ENCODE measurements at places on chromosomes 7 and 10.

DNA sequence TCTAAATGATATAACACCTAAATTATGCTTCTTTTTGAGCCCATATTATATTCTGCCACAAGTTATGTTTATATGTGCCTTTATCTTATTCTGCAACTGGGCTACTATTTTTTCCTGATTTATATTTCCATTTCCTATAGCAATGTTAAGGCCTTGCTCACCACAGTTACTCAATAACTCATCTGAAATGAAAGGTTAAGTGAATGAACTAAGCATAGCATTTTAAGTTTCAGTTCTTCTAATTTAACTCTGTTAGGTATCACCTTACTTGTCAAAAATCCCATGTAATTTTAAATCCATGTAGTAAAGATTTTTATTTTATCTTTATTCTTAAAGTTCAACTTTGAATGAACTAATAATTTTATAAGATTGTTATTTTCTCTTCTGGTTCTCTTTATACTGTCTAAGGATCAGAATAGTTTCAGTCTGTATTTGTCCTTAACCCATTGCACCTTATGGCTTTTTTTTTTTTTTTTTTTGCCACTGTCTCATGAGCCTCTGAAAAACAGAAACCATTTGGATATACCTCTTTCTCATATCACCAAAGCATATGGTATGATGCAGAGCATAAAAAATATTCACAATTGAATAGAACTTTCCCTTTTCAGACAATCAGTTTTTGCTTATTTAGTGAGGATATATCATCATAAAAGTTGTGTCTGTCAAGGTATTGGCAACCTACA, 301.8 kb upstream of the ZWINT start:
- DNase-seq = no peak

DNA sequence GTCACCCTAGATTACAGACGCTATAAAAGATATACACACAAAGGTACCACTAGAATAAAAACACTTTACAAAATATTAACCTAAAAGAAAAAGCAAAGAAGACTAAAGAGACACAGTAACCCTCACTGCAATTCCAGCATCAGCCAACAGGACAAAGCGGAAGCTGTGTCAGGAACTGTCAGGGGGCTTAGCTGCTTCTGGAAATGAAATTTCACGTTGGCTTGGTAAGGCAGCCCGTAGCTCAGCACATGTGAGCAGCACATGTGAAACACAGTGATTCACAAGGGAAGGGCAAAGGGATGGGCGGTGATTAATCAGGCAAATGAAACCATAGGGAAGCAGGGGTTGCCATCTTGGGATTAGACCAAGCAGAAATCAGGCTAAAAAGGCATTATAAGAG, 195.4 kb downstream of the MGMT start:
- DNase-seq = no peak

GRCh38 chr7:128209229-128210035, 31.6 kb upstream of the LEP start:
- peak; percentile 36 for DNase-seq

DNA sequence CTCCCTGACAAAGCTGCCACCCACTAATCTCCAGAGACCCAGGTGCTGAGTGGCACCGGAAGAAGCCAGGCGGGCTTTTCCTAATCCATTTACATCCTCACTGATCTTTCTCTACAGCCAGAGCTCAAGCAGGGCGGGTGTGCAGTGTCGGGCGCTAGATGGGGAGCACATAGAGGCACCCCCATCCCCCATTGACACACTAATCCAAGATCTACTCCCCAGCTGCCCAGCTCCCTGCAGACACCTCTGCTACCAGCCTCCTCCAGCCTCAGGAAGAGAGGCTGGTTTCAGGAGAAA, 22.2 kb downstream of the FRMPD2 start:
- no peak for DNase-seq

DNA sequence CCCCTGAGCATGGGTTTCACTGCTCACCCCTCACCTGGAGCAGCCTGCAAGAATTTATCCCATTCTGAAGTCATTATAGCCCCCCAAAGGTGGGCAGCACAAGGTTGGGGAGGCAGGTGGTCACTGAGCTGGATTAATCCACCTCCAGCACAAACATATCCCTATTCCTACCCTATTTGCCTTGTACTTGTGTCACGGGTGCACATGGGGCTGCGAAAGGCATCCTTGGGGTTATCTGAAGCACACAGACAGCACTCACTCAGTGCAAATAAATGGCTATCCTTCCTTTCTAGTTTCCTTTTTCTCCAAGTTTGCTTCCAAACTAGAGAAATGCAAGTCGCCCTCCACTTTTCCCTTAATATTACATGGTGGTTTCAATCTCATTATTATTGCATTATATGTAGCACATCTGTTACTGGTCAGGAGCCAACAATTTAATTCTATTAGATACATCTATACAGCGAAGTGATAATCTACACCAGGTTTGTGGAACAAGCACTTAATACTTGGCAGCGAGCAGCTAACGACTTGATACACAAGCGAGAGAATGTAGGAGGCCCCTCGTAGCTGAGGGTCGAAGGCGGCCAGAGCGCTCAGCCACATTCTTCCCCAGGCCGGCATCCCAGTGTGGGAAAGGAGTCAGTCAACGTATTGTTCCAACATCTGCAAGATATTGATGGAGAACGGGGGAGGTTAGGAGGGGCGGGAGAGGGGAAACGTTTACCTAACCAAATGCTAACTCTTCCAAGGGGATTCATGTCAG, 121.3 kb upstream of the HABP2 start:
- DNase-seq = no peak

DNA sequence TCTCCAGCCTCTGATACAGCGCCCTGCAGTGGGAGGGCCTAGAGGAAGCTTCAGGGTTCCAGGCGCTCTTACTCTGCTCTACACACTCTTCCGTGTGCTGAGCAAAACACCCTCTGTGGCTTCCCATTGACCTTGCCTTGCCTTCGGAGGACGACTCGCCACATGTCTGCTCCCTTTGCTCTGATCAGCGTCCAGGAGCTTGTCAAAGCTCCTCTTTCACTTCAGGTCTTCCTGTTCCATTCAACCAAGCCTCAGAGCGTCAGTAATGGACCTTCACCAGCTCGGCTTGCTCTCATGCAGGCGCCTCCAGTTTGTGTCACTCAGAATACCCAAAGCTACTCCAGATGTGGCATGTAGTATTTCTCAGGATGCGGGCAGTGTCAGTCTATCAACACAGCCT, 173.9 kb downstream of the ARID5B start:
- no peak for DNase-seq

- DNase-seq = no peak
Measured at GRCh38 chr7:67773081-67773480, 776.4 kb downstream of the TYW1 start.

DNA sequence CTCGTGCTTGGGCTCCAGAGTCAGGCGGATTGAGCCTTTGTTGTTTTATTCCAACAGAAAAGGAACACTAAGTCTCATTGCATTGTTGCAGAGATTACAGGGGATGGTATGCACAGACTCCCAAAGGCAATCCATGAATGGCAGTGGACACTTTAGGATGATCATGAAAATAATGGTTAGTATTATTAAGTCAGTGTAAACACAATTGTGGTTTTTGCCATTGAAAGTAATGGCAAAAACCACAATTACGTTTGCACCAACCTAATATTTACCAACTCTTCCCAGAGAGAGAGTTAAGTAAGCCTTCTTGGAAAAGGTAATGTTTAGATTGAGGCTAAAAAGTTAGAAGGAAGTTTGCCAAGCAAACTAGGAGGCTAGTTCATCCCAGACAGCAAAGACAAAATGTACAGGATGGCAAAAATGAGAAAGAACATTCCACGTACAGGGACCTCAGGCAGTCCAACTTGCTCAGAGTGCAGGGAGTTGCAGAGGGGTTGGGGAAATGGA, 72.9 kb upstream of the AMPH start:
- no peak for DNase-seq
